ENCODE measurements at places on chromosomes 5 and 9.

GRCh38 chr9:72012646-72013045 is 47.8 kb downstream of the C9orf57 start:
- H3K27me3 ChIP-seq: no peaks in the 10 kb centered on the region
- H3K27ac ChIP-seq: no peak overlapping the region
- no peak overlapping the region for H3K4me3 ChIP-seq
- DNase-seq: no peak

DNA sequence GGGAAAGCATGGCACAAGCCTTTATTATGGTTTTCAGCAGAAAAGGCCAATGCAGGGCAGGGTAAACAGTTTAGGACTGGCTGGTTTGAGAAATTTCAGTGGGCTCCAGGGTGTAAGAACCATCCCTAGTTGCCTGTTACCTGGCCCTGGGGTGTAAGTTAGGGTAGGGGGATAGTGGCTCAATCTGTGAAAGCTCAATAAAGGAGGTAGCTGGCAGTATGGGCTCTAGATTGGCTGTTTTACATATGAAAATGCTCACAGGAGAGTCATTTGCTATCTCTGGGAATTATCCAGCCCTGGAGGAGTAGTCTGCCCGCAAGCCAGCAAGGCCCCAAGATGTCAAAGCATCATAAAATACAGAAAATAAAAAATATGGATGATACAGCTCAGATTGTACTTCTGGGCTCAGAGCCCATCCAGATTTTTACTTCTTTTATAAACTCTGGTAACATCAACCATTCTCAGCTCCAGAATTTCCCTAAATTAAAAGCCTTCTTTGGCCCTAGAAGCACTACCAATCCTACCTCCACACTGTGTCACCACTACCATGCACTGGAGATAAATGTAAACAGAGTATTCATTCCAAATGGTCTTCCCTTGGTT is 31.1 kb downstream of the SSBP2 start:
- no peaks in the 10 kb centered on the region for H3K36me3 ChIP-seq
- DNase-seq: no peak
- H3K27me3 ChIP-seq: no peaks in the 10 kb centered on the region
- H3K4me1 ChIP-seq: peaks cover 18% of the 10 kb centered on the region
- no peak overlapping the region for H3K27ac ChIP-seq

- no peak overlapping the region for H3K27ac ChIP-seq
- H3K27me3 ChIP-seq: no peaks in the 10 kb centered on the region
- H3K4me3 ChIP-seq: no peak overlapping the region
- no peaks in the 10 kb centered on the region for H3K4me1 ChIP-seq
- no peaks in the 10 kb centered on the region for H3K36me3 ChIP-seq
Observed at GRCh38 chr9:101787891-101788290, 49.4 kb upstream of the GRIN3A start.

DNA sequence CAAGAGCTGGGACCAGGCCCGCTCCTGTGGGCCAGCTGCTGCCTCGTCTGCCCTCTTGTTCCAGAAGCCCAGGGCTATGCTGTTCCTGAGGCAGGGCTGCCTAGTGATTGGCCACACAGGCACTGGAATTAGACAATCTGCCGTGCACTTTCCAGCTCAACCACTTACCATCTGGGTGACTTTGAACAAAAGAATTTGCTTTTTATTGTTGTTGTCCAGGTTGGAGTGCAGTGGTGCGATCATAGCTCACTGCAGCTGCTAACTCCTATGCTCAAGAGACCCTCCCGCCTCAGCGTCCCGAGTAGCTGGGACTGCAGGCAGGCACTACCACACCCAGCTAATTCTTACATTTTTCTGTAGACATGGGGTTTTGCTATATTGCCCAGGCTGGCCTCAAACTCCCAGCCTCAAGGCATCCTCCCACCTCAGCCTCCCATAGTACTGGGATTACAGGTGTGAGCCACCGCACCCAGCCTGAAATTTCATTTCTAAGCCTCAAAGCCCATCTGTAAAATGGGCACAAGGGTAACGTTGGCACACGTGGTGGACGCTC is 1.2 kb upstream of the NEK6 start:
- H3K36me3 ChIP-seq: no peaks in the 10 kb centered on the region
- no peaks in the 10 kb centered on the region for H3K27me3 ChIP-seq
- H3K27ac ChIP-seq: no peak overlapping the region
- no peak overlapping the region for H3K4me3 ChIP-seq
- H3K4me1 ChIP-seq: peaks cover 15% of the 10 kb centered on the region
- DNase-seq: no peak

- H3K4me3 ChIP-seq: peak overlapping the region; percentile 96
- H3K27ac ChIP-seq: peak overlapping the region; percentile 97
- H3K27me3 ChIP-seq: no peaks in the 10 kb centered on the region
Observed at GRCh38 chr9:136051837-136052471, 43.1 kb downstream of the NACC2 start.

GRCh38 chr5:57258943-57259342 is 85.1 kb downstream of the GPBP1 start:
- no peak for DNase-seq
- H3K4me1 ChIP-seq: no peaks in the 10 kb centered on the region
- no peak overlapping the region for H3K27ac ChIP-seq
- H3K4me3 ChIP-seq: no peak overlapping the region
- no peaks in the 10 kb centered on the region for H3K27me3 ChIP-seq
- H3K36me3 ChIP-seq: peaks cover 48% of the 10 kb centered on the region

DNA sequence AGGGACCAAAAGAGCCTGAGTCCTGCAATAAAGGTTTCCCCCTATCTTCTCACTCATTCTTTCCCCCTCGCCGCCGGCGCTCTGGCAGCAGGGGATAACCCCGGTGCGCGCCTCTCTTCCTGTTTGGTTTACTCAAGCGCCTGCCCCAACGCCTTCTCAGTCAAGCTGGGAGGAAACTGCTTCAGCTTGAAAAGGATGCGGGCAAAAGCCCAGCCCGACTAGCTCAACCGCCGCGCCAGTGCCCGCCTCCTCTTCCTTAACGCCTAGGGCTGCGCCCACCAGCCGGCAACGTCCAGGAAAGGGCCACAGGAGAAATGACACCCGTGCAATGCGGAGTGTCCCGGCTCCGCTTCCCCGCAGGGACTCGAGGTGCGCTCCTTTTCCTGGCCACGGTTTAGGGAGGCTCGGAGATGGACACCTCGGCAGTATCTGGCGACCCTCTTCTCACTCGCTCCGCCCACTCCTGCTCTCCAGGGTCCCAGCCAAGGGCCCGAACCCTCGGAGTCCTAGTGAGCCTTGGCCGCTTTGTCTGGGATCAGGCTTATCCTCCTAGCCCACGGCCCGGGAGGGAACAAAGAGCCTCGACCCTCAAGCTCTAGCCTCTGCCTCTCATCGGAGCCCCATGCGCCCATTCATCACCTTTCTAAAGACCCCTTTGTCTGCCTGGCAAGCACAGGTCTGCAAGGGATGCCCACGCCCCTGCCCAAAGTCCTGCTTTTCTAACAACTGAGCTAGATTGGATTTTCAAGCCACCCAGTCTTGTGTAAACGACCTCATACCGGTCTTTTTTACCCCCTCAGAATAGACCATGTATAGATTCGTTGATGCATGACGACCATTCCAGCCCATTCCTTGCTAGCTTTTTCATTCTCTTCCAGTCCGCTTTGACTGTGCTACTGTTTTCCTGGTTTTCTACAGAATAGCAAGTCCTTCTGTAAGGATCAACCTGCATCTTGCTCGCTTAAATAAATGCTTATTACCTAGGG is 2.0 kb downstream of the ST8SIA4 start:
- DNase-seq: peak; percentile 71
- peaks cover 89% of the 10 kb centered on the region for H3K27me3 ChIP-seq
- peaks cover 15% of the 10 kb centered on the region for H3K4me1 ChIP-seq

- no peaks in the 10 kb centered on the region for H3K27me3 ChIP-seq
- DNase-seq: no peak
- no peak overlapping the region for H3K4me3 ChIP-seq
- H3K27ac ChIP-seq: no peak overlapping the region
- H3K36me3 ChIP-seq: peaks cover 95% of the 10 kb centered on the region
Observed at GRCh38 chr9:97660340-97660739, 26.7 kb downstream of the NCBP1 start.

- peak; percentile 9 for DNase-seq
- no peaks in the 10 kb centered on the region for H3K36me3 ChIP-seq
- no peak overlapping the region for H3K4me3 ChIP-seq
- H3K27ac ChIP-seq: no peak overlapping the region
Observed at GRCh38 chr5:18010053-18010452, 375.8 kb downstream of the TAF11L14 start.
